ENCODE measurements at places on chromosomes 16 and 17.
A peak's percentile ranks its signal among the peaks of the same experiment; 100 is the strongest.

GRCh38 chr17:69874175-69874670, 200.8 kb upstream of the KCNJ16 start:
- no peak for DNase-seq

DNA sequence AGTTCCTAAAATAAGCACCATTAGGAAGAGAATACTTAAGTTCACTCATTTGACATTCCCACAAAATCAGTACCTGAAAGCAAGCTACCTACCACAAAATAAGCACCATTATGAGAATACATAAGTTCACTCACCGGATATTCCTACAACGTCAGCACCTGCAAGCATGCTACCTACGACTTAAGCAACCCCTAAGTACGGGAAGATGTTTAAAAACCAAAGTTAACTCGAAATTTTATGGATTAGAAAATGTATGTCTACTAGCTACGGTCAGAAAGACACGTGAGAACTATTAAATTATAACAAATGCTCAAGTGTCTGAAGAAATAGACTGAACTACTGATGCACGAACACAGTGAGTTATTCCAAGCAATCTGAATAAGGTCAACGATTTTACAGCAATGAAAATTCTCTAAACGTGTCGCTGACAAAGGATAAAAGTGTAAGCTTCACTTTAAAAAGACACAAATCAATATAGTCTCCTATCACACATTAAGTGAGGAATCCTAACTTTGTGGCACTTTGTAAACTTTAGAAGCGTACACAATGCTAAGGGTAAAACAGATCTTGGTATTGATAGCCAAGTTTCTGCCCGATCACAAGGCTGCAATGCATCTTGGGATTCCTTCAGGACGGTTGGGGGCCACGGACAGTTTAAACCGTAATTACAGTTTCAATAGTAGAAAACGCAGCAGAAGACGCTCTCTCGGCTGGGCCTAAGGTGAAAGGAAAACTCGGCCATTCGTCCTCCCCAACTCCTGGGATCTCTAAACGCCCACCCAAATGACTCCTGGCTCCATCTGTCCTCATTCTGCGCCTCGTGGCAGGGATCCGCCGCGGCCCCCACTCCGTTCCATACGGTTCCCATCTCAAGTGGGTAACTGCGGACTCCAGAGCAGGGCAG, 1.3 kb downstream of the GSPT1 start:
- DNase-seq = peak; percentile 33

DNA sequence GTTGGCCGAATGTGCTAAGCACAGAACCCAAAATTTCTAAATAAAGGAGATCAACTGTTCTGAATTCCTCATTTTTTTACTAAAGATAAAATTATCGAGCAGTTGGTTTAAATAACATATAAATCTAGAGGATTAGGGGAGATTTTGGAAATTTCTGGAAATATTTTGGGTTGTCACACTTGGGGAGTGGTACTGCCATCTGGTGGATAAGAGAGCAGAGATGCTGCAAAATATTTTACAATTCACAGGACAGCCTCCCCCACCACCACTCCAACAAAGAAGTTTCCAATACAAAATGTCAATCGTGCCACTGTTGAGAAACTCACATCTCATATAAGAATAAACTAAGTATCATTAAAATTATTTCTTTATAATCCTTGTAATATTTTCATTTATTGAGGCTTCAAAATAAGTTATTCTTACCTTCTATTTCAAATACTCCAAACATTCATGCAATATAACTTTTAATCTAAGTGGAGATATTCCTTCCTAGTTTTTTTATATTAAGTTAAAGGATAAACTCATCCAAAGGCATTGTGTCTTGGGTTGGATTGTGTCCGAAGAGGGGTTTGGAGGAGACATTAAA, 17.0 kb upstream of the ABCA8 start:
- peak; percentile 49 for DNase-seq

GRCh38 chr17:82117139-82118090, 19.4 kb upstream of the FASN start:
- DNase-seq = no peak

- no peak for DNase-seq
Measured at GRCh38 chr16:12010388-12011251, 34.1 kb downstream of the SNX29 start.

- no peak for DNase-seq
Measured at GRCh38 chr17:42782166-42783061, 2.0 kb downstream of the WNK4 start.

GRCh38 chr17:51684214-51684613, 423.9 kb downstream of the UTP18 start:
- no peak for DNase-seq

- DNase-seq = no peak
Measured at GRCh38 chr16:70342016-70342415, 4.7 kb upstream of the DDX19A start.

DNA sequence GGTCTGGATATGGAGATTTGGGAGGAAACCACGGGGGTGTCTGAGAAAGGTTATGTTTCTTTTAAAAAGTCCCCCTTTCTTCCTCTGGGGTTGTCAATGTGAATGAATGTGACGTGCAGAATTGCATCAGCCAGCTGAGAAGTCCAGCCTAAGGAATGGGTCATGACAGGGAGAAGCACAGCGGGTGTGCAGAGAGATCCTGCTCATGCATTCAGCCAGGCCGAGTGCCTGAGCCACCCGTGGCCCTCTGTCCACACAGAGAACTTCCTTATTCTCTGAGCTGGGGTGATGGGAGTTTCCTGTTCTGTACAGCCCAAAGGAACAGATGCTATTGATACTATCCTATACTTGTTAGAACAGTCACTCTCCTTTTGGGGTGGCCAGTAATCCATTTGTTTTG, 117.9 kb downstream of the CPPED1 start:
- no peak for DNase-seq

- no peak for DNase-seq
Measured at GRCh38 chr17:74875155-74875976, 2.6 kb upstream of the FDXR start.

GRCh38 chr17:40135817-40136216, 4.5 kb upstream of the CASC3 start:
- no peak for DNase-seq

GRCh38 chr17:50816271-50816670, 19.1 kb upstream of the WFIKKN2 start:
- DNase-seq = no peak

- no peak for DNase-seq
Measured at GRCh38 chr17:40623419-40624210, 24.0 kb downstream of the SMARCE1 start.

DNA sequence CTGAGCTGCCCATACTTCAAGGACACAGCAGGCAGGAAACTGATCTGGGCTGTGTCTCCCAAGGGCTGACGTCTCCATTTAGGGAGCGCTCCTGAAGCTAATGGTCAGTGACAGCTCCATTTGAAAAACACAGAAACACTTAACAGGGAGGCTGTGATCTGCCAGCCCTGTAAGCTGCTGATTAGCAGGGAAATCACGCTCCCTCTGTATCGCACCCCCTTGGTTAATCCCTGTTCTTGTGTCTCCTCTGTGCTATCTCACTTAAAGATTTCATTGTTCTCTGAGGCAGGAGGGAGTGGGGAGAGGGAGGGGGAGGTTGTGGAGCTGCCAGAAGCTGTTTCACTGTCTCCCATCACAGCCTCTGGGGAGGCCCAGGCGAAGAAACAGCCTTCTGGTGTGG, 47.4 kb upstream of the CACNG3 start:
- DNase-seq = no peak
